GM23248 (cell line): ENCODE measurements at places on chromosomes 3 and 15. TPM values are rescaled to one million over a fixed set of nuclear protein-coding genes. Genes with fewer than 3 reads are reported as not detected.

ADCY5 gene
- total RNA-seq: 0.38 and 1.2 TPM in 2 replicates

TGM4 gene
- not detected in 2 replicates for total RNA-seq

SERPINI2 gene
- not detected in 2 replicates for total RNA-seq

- no peak overlapping the region for H3K4me3 ChIP-seq
- no peaks in the 10 kb centered on the region for H3K27me3 ChIP-seq
- no peak for DNase-seq
Observed at GRCh38 chr3:63896332-63897030, 15.7 kb downstream of the SCAANT1 start.

- H3K27ac ChIP-seq: no peak overlapping the region
- DNase-seq: no peak
- peaks cover 9% of the 10 kb centered on the region; the same call in 1 of the 2 replicates for H3K27me3 ChIP-seq
- H3K4me1 ChIP-seq: no peaks in the 10 kb centered on the region
Observed at GRCh38 chr3:27827041-27827440, 104.9 kb upstream of the EOMES start.

GRCh38 chr3:29503958-29504357 is 223.1 kb downstream of the RBMS3 start:
- H3K27ac ChIP-seq: no peak overlapping the region
- no peaks in the 10 kb centered on the region for H3K27me3 ChIP-seq
- H3K4me3 ChIP-seq: no peak overlapping the region
- peaks cover 14% of the 10 kb centered on the region for H3K36me3 ChIP-seq
- no peak for DNase-seq

DNA sequence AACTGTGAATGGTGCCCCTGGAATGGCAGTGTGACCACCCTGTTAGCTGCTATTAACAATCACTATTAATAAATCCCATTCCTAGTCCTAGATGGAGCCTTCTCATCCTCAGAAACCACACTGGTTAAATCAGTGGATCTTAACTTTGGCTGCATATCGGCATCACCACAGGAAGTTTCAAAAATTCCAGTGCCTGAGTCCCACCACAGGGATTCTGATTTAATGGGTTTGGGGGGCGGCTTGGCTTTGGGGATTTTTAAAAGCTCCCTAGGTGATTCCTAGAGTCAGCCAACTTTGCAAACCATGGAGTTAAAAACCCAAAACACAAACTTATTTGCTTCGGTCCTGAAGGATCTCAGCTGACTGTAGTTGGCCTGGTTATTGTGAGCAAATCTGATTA is 3.1 kb downstream of the FAM107A start:
- H3K27ac ChIP-seq: no peak overlapping the region
- no peak for DNase-seq
- 0 out of 2 replicates have a peak, but pooled peaks cover 4% of the 10 kb centered on the region for H3K4me1 ChIP-seq
- no peak overlapping the region for H3K4me3 ChIP-seq
- H3K27me3 ChIP-seq: no peaks in the 10 kb centered on the region

- DNase-seq: no peak
- H3K36me3 ChIP-seq: no peaks in the 10 kb centered on the region
- peaks cover 18% of the 10 kb centered on the region for H3K4me1 ChIP-seq
- H3K4me3 ChIP-seq: no peak overlapping the region
Observed at GRCh38 chr3:132553826-132554225, 43.2 kb upstream of the ACKR4 start.

- peaks cover 16% of the 10 kb centered on the region; the same call in 1 of the 2 replicates for H3K4me1 ChIP-seq
- no peaks in the 10 kb centered on the region for H3K27me3 ChIP-seq
- no peak for DNase-seq
- no peaks in the 10 kb centered on the region for H3K36me3 ChIP-seq
Observed at GRCh38 chr3:171123915-171124314, 97.4 kb upstream of the SLC2A2 start.

- H3K4me1 ChIP-seq: peaks cover 50% of the 10 kb centered on the region
- DNase-seq: peak; percentile 16
- H3K36me3 ChIP-seq: no peaks in the 10 kb centered on the region
- H3K27me3 ChIP-seq: no peaks in the 10 kb centered on the region
- H3K27ac ChIP-seq: 0 out of 2 replicates have a peak overlapping the region, but pooled peaks have one; percentile 17
Observed at GRCh38 chr15:71273731-71274447, 158.6 kb downstream of the THSD4 start.

- H3K4me3 ChIP-seq: no peak overlapping the region
- H3K4me1 ChIP-seq: no peaks in the 10 kb centered on the region
- H3K27ac ChIP-seq: no peak overlapping the region
- H3K27me3 ChIP-seq: no peaks in the 10 kb centered on the region
- H3K36me3 ChIP-seq: no peaks in the 10 kb centered on the region
Observed at GRCh38 chr15:54559405-54560069, 581.3 kb downstream of the UNC13C start.

GRCh38 chr15:75750261-75751050 is 37.8 kb upstream of the CSPG4 start:
- no peak overlapping the region for H3K27ac ChIP-seq
- no peak for DNase-seq
- no peaks in the 10 kb centered on the region for H3K36me3 ChIP-seq
